ENCODE measurements at places on chromosomes 1 and 21.

DNA sequence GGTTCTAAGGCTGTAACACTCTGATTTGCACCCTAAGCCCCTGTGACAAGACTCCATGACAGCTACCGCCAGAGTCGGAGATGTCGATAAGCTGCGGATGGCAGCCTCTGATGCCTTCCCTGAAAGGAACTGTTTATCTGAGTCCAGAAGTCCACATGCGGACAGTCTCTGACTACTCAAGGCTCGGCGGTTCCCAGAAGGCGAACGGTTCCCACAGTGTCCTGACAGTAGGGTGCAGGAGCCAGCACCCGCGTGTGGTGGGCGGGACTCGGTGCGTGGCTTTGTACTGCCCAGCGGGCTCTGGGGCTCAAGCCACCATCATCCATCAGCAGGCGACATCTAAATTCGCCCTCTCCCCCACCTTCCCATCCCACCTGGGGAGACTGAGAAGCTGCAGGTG, 30.7 kb downstream of the LRP8 start:
- no peak for DNase-seq

DNA sequence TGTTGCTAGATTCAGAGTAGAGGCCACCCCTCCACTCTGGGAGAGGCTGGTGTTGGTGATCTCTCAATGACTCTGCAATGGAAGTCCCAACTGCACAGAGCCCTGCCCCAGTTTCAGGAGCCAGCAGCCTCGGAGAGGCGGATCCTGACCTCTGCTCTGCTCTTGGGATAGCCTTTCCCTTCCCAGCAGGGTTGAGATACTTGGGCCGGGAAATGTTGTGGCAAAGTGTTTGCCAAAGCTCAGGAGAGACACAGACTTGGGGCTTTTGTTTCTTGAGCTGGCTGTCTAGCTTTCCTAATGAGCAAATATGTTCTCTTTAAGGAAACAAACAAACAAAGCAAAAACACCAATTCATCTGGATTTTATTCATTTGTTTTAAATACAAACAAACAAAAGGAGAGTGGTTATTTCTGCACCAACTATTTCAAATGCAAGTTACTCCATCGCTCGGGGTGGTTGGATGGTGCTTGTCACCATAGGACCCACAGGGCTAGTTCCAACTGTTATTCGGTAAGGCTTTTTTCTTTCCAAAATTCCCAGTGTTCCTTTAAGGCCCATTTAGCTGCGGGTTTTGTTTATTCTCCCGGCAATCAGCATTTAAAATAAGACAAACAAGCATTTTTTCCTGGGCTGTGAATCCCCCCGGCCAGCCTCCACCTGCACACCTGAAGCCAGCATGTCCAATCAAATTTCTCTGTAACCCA, 193.9 kb upstream of the LMO4 start:
- DNase-seq = no peak

- no peak for DNase-seq
These were observed 16.6 kb downstream of the C1orf141 start for GRCh38 chr1:67118191-67118590.

DNA sequence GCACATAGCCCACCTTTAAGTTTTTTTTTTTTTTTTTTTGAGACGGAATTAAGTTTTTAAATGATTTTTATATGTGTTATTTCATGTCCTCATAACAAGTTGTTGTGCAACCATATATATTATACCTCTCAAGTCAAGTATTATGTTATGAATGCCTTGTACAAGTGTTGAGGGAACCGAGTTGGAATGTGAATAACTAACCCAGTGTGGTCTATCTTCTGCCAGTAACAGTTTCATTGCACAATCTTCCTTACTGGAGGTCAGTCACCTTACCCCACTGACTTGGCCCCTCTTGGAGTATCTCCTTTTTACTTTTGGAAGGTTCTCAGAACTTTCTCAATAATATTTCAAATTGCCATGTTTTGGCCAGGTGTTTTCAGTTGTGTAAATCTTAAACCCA, 201.9 kb downstream of the CACNA1E start:
- no peak for DNase-seq

Measured in activated CD4-positive, CD25-positive, alpha-beta regulatory T cell treated with anti-CD3 and anti-CD28 coated beads, Interleukin-2, amount 50 U/mL, for 72 hours (primary cell).